ENCODE measurements at places on chromosomes 4 and X.

DNA sequence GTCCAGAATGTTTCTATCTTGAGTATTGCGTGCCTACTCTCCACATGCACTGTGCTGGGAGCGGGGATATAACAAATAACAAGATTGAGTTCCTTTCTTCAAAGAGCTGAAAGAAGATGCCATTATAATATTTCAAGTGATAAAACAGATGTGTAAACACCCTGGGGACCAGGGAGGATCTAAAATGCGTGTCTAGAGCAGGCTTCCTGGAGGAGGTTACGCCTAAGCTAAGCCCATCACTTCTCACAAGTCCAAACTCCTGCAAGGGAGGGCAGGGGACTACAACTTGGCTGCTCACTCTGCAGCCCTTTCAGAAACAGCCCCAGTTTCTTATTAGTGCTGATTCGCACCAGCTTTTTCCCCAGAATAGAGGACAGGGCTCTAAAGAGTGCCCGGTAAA, 21.5 kb downstream of the PTCHD1 start:
- DNase-seq = no peak

DNA sequence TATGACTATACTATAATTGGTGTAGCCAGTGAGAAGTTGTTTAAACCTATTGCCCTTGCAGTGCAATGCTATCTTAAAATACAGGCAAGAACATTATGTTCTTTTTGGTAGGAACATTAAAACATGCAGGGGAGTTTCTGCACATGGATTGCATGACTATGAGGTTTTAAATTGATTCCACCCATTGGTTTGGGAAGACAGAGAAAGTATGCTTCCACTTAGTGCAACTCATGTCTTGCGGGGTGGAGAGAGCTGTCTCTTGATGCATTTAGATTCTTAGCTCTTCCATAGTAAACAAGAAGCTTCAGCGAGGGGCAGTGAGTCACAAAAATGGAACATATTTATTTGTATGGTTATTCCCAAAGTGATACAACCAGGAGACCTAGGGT, 39.5 kb upstream of the RASL11B start:
- DNase-seq = no peak

DNA sequence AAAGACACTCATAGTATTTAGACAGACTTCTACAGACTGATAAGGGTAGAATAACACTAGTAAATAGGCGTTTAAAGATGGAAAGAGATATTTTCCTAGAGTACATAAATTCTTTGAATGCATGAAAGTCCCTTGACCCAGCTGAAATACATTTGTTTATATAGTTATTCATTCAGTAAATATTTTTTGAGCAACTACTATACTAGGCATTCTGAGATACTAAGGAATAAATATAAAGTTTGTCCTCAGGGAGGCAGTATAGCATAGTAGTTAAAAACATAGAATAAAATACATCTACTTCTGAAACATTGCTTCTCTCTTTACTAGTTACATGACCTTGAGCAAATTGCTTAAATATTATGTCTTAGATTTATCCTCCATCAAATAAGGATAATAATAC, 27.4 kb downstream of the HMGN5 start:
- DNase-seq = no peak

- no peak for DNase-seq
Observed at GRCh38 chrX:43953218-43953617, 20.0 kb downstream of the NDP start.

DNA sequence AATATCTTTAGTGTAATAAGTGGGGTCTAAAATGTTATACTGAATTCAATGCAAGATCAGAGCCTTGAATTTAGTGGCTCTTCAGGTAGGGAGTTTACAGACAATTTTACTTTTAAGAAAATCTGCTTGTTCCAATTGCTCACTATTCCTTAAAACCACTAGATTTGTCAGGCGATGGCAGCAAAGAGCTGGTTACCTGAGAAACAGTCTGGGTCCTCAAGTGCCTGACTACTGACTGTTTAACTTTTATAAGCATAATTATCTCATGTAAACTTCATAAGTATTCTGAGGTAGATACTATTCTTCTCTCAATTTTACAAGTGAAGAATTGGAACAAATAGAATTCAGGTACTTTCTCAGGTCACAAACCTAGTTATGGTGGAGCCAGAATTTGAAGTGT, 84.3 kb downstream of the RRAGB start:
- no peak for DNase-seq

GRCh38 chr4:20698382-20698781, 1.9 kb upstream of the PACRGL start:
- DNase-seq = no peak

DNA sequence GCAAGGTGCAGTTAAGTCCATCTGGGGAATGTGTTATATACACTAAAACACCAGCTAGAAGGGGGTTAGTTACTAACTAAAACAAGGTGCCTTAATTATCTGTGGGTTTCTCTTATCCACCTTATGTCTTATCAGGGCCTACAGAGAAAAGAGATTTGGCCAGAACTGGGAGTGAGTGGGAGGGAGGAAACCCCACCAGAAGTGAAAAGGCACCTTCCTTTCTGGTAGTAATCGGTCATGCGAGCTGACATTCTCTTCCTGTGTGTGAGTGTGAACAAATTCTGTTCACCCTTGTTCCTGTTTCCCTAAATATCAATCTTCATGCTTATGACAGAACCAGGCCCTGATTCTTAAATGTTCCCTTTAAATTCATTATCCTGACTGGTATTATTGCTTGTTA, 43.5 kb downstream of the SRPX2 start:
- no peak for DNase-seq

GRCh38 chr4:118939169-118939783, 50.6 kb downstream of the SYNPO2 start:
- no peak for DNase-seq

GRCh38 chr4:52945326-52945898, 83.3 kb downstream of the RASL11B start:
- no peak for DNase-seq

DNA sequence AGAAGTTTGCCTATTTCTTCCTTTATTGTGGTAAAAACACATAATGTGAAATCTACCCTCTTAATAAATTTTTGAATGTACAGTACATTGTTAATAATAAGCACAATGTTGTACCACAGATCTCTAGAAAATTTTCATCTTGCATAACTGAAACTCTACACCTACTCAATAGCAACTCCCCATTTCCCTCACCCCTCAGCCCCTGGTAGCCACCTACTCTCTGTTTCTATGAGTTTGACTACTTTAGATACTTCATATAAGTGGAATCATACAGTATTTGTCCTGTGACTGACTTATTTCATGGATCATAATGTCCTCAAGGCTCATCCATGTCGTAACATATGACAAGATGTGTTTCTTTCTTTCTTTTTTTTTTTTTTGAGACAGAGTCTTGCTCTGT, 446.4 kb downstream of the RPA4 start:
- DNase-seq = no peak

GRCh38 chr4:122845760-122846159, 19.1 kb downstream of the FGF2 start:
- no peak for DNase-seq

GRCh38 chrX:106467943-106468342, 143.8 kb upstream of the RADX start:
- DNase-seq = no peak

- no peak for DNase-seq
Observed at GRCh38 chr4:120528428-120528827, 394.1 kb downstream of the PRDM5 start.

GRCh38 chr4:182494103-182494502, 250.9 kb downstream of the TENM3 start:
- no peak for DNase-seq

GRCh38 chr4:184936071-184936470, 82.2 kb upstream of the HELT start:
- DNase-seq = no peak

DNA sequence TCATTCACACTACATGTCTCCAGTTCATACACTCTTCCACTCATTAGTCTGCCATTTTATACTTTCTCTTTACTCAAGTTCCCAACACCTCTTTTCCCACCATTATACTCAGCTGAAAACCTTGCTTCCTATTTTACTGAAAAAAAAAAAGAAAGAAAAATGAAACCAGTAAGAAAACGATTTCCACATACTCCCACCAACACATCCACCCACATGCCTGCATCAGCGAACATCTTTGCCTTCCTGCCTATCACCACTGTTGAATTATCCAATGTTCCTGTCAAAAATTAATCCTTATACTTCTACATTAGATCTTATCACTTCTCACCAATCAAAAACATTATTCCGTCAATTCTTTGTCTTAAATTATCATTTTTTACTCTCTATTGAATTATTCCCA, 188.1 kb upstream of the FAM241A start:
- no peak for DNase-seq

DNA sequence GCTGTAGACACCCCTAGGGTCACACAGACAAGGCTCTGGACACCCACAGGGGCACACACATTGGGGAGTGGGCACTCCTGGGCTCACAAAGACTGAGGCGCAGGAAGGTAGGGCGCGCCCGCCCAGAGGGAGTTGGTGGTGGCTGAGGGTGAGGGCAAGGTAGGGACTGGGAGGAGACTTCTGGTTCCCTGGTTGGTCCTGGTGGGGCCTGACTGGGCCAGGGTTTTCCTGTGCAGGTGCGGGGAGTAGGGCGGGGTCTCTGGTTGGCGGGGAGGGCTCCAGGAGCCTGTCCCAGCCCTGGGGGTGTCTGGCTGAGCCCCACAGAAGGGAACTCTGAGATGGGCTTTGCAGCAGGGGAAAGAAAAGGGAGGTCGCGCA, 6.7 kb upstream of the WAS start:
- DNase-seq = peak; percentile 12

GRCh38 chrX:103754401-103754800, 22.2 kb upstream of the PLP1 start:
- no peak for DNase-seq

- no peak for DNase-seq
Observed at GRCh38 chr4:156948738-156949137, 22.9 kb downstream of the PDGFC start.

GRCh38 chr4:142901166-142901662, 55.1 kb upstream of the INPP4B start:
- no peak for DNase-seq

- no peak for DNase-seq
Observed at GRCh38 chr4:150983851-150984250, 31.2 kb downstream of the LRBA start.

DNA sequence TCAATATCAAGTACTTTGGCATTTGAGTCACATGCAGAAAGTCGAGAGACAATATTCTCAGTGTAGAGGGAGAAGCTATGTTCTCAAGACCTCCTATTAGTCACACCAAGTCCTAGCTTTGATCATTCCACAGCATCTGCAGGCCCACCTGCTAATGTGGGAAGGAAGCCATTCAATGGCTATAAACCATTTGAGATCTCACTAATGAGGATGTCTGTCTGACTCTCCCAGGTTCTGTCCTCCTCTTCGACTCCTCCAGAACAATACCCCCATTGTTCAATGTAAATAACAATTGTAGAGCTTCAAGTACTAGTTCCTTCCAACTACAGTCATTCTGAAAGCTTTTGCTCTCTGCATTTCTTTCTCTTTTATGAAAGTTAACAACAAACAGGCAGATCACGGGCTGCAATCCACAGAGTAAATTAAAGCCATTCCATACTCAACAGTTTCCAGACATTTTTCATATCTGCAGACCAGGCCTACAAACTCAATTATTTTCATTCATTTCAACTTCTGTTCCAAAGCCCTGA, 140.2 kb upstream of the EDNRA start:
- DNase-seq = no peak

GRCh38 chrX:116493271-116493670, 30.5 kb upstream of the CT83 start:
- DNase-seq = no peak

DNA sequence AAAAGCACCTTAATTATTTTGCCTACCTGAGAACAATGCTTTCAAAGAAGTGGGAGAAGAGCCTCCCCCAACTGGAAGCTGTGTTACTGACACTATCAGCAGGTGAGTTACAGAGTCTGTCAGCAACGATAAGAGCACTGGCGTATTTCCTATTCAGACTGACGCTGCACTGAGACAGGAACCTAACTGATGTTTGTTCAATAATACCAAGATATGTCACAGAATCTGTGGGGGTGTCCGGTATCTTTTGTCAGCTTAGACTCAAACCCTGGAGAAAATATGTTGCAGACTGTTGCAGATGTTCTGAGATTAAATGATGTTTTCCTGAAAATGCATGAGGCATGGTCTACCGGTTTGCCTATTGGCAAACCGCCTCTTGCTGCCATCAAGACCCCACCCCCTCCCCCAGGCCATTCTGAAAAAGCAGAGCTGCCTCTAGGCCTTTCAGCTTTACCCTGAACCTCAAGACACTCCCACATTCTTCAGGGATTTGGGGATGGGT, 115.2 kb upstream of the KIT start:
- DNase-seq = no peak

DNA sequence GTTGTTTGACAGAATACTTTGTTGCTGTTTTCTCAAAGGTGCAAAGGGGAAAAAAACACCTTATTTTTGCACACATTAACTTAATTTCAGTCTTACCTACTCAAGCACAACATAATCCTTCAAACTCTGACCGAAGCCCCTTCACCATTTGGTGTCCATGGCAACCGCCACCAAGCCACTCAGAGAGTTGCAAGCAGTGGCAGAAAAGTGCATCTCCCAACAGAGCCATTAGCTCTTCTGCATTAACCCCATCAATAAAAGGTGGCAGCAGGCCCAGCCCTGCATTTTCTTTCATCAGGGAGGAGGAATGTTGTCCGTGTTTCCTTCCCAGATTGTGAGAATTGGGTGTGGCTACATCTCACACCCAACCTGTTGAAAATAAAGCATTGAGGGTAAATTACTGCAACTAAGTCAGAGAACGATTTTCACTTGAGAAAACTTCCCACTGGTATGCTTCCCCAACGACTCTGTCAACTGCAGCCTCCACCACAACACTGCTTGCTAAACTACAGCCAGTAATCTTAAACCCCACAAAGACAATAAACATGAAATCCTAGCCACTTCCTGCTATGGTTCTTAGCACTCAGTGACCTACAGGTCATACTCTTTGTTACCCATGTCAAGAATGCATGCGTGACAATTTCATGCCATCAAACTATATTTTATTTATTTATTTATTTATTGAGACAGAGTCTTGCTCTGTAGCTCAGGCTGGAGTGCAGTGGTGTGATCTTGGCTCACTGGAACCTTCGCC, 154.0 kb downstream of the GRIA3 start:
- peak; percentile 10 for DNase-seq

GRCh38 chr4:123976285-123976684, 579.7 kb downstream of the SPRY1 start:
- peak; percentile 59 for DNase-seq

GRCh38 chr4:181702864-181703495, 540.2 kb upstream of the TENM3 start:
- peak; percentile 5 for DNase-seq

GRCh38 chrX:24169211-24169610, 19.7 kb downstream of the ZFX start:
- DNase-seq = no peak

DNA sequence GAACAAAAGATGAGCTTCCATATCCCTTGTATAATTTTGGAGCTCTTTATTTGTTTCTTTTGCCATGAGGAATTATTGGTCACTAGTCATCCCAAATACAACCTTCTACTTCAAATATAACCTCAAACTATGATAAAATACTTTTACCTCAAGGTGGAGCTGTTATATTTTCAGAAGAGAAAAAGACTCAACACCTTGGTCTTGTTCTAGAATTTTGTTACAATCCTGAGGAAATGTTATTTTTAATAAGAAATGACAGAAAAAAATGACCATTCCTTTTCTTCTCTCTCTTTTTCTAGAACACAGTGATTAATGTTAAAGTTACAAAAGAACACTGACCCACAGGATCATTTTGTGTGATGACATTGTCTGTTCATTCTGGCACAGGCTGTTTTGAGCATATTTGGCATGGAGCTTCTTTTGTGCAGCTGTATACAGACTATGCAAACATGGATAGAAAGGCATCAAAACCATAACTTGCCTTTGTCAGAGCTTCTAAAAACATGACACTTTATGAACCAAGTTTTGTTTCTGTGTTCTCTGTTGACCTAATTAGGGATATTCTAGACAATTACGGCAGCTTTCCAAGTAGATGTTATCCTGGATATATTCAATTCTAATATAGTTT, 159.6 kb upstream of the CTSO start:
- no peak for DNase-seq
